ENCODE measurements at places on chromosomes 11 and 22. TPM values are rescaled to one million over a fixed set of nuclear protein-coding genes. Genes with fewer than 3 reads are reported as not detected.
A peak's percentile ranks its signal among the peaks of the same experiment; 100 is the strongest.

GRCh38 chr11:110035357-110035756 lies 57.8 kb upstream of the ZC3H12C start:
- no peaks in the 10 kb centered on the region for H3K27me3 ChIP-seq
- DNase-seq: no peak
- H3K4me3 ChIP-seq: no peak overlapping the region
- no peak overlapping the region for H3K27ac ChIP-seq

GRCh38 chr11:16469968-16470367 lies 113.6 kb upstream of the SOX6 start:
- no peaks in the 10 kb centered on the region for H3K27me3 ChIP-seq
- H3K36me3 ChIP-seq: no peaks in the 10 kb centered on the region
- peaks cover 16% of the 10 kb centered on the region for H3K4me1 ChIP-seq
- DNase-seq: peak; percentile 11
- H3K4me3 ChIP-seq: no peak overlapping the region

- DNase-seq: peak; percentile 61
- no peak overlapping the region for H3K27ac ChIP-seq
- peaks cover 5% of the 10 kb centered on the region for H3K27me3 ChIP-seq
These were observed 132.1 kb upstream of the PAX6 start for GRCh38 chr11:31943056-31943780.

Gene GVQW3
- total RNA-seq: 9.9 TPM

- DNase-seq: no peak
- no peaks in the 10 kb centered on the region for H3K27me3 ChIP-seq
- no peak overlapping the region for H3K27ac ChIP-seq
- no peaks in the 10 kb centered on the region for H3K4me1 ChIP-seq
These were observed 49.4 kb upstream of the CCDC90B start for GRCh38 chr11:83335446-83336070.

Gene SAA1
- 0.63 TPM for total RNA-seq

Gene EIF4G2
- 1,137 TPM for total RNA-seq

Gene C11orf42
- total RNA-seq: not detected

Gene LUZP2
- 0.17 TPM for total RNA-seq

Gene SCN2B
- total RNA-seq: not detected

DNA sequence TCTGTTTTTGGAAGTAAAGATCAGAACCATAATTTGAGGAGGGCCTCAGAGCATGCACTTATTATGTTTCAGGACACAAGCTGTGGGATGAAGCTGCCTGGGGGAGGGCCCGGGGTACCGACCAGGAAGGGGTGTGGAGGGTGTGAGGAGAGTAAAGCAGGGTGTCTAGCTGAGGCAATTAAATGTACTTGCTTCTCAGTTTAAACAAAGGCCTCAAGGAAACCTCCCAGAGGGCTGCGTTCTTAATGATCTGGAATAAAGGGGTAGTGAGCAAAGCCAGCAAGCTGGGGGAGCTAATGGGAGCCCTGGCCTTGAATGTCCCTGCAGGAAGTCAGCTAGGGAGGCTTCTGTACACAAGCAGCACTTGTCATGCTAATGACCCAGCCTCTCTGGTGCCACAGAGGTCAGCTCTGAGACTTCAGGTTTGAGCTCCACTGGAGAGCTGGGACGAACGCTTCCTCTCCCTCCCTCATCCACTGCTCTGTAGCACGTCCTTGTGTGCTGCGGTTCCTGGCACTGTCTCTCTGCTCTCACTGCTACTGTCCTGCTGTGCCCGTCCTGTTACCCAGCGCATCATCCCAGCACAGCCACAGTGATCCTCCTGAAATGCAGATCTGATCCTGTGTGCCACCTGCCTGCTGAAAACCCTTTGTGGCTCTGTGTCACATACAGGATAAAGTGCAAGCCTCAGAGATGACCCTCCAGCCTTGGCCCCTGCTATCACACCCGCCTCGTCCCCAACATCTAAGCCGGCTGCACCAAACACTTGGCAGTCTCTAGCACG lies 159.7 kb downstream of the DBX1 start:
- no peak for DNase-seq
- no peaks in the 10 kb centered on the region for H3K36me3 ChIP-seq
- H3K27ac ChIP-seq: no peak overlapping the region
- H3K27me3 ChIP-seq: no peaks in the 10 kb centered on the region
- H3K4me3 ChIP-seq: no peak overlapping the region
- no peaks in the 10 kb centered on the region for H3K4me1 ChIP-seq

All from A673 (cell line).